ENCODE measurements at places on chromosomes 12 and 14.

GRCh38 chr12:116558280-116559161 is 660 bp upstream of the MAP1LC3B2 start:
- no peak for DNase-seq

- no peak for DNase-seq
Measured at GRCh38 chr14:31090883-31091764, 64.9 kb upstream of the STRN3 start.

- no peak for DNase-seq
Measured at GRCh38 chr12:89390802-89391673, 38.7 kb upstream of the DUSP6 start.

DNA sequence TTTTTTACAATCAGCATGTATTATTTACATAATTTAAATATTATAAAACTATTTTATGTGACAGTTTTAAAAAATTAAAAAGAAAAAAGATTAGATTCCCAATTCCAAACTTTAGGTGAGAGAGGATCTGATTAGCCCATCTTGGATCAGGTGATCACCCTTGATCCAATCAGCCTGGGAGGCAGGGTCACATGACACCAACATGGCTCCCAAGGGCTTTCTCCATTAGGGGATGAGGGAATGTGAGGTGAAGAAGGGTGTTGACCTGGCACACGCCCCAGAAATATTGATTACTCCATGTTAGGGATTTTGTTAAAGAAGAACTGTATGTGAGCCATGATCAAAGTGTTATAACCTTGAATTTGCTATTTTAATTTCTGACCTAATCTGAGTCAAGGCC is 225.4 kb downstream of the RBM19 start:
- DNase-seq: no peak

DNA sequence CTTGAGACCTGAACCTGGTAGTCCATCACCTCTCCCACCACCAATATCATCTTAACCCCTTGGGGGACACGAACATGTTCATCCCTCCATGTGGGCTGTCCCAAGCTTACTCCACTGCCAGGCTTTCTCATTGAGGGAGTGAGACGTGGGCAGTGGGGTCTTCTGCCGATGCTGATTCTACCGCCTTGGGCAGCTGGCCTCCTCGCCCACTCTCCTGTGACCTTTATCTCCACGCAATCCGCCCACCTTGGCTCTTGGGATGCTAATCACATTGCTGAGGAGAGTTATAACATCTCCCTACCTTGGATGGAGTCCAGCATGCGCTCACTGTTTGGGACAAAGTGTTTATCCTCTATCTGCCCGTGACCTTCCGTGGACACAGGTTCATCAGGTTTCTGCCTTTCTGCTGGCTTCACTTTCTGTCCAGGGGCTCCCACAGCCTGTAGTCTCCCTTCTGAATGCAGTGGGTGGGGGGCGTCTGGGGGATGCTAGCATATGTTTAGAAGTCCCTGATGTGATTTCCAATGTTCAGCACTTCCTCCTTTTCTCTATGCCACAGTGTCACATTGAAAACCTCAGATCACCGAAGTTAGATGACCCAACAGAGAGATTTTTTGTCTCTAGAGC is 53.2 kb upstream of the ESRRB start:
- DNase-seq: no peak

Measured in CD4-positive, alpha-beta T cell treated with Interleukin-21 for 1 hour (primary cell).